ENCODE measurements at places on chromosomes 1 and 21.
A peak's percentile ranks its signal among the peaks of the same experiment; 100 is the strongest.

DNA sequence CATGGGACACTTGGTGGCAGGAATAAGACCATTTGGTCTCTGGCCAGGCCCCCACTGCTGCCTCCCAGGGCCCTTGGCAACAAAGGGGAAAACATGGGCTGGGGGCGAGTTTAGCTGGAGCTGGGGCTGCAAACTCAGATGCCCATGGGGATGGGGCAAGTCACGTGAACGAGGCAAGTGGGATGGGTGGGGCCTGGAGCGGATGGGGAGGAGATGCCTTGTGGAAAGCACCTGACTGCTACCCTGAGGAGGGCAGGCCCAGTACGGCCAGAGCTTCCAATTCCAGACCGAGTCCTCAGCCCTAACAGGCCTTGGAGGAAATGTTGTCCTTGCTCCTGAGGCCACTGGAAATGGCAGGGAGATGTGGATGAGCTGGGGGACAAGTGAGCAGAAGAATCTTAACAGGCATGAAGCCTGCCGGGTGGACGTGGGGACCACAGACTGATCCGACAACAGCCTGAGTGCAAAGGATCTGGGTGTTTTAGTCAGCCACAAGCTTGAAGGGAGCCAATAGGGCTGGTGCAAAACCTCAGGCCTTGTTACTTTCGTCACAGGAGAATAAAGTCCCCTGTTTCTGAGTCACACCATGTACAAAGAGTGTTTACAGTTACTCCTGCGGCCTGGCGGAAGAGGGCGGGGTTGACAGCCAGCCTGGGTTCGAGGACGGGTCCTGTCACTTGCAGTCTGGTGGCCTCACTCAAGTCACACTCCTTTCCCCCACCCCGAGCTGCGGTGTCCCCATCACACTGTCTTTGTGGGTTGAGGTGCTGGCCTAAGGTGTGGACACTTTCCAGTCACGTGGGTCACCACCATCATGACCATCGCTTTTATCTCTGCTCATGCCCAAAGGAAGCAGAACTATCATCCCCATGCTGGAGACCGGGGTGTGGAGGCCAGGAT is 19.1 kb downstream of the RUNX3 start:
- DNase-seq, result peak; percentile 70

- no peak for DNase-seq
Measured at GRCh38 chr1:32500387-32501209, 35.7 kb downstream of the ZBTB8B start.

DNA sequence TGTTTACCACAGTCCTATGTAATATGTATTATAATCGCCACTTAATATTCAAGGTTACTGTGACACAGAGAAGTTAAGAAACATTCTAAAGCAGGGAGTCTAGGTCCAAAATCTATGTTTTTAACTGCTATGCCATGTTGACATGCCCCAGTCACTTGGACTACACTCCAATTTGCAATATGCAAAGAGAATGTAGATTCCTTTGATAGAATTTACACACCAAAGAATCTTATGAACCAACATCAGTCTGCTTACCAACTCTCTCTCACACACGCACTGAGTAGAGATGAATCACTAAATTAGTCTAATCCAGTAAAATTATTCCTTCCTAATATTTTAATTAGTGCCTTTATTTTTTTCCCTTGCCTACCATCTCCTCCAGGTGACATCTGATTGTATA is 266.2 kb downstream of the OLFM3 start:
- DNase-seq, result no peak

- DNase-seq, result no peak
Measured at GRCh38 chr1:71834601-71835441, 447.5 kb downstream of the NEGR1 start.
